Myometrial cell (primary cell): ENCODE measurements at places on chromosomes 1 and 21. TPM values are rescaled to one million over a fixed set of nuclear protein-coding genes. Genes with fewer than 3 reads are reported as not detected.

The AMY2A gene
- not detected in 2 replicates for total RNA-seq

The LCE3D gene
- not detected in 2 replicates for total RNA-seq

The ATP5PB gene
- 225 and 262 TPM in 2 replicates for total RNA-seq

The MARK1 gene
- total RNA-seq: 0.18 and 0.29 TPM in 2 replicates

The CCDC185 gene
- total RNA-seq: not detected in 2 replicates

The SH3BGR gene
- total RNA-seq: 1.2 and 4.9 TPM in 2 replicates

The B4GALT2 gene
- total RNA-seq: 134 and 142 TPM in 2 replicates

The E2F2 gene
- total RNA-seq: 0.53 and 0.86 TPM in 2 replicates

The WDR26 gene
- 26.8 and 33.8 TPM in 2 replicates for total RNA-seq

The WNT9A gene
- total RNA-seq: under 0.01 and 0.29 TPM in 2 replicates

The TAL1 gene
- total RNA-seq: not detected in 2 replicates

The ITLN2 gene
- not detected in 2 replicates for total RNA-seq

The SPRR1A gene
- total RNA-seq: not detected in 2 replicates

The VAV3 gene
- total RNA-seq: not detected in 2 replicates

The GJB4 gene
- total RNA-seq: not detected in 2 replicates

The ELF3 gene
- total RNA-seq: not detected in 2 replicates
